Stimulated activated CD4-positive, alpha-beta T cell treated with anti-CD3 and anti-CD28 coated beads, Interleukin-4, amount 100 ng/mL, for 1 hour (primary cell): ENCODE measurements at places on chromosomes 5 and 9.

DNA sequence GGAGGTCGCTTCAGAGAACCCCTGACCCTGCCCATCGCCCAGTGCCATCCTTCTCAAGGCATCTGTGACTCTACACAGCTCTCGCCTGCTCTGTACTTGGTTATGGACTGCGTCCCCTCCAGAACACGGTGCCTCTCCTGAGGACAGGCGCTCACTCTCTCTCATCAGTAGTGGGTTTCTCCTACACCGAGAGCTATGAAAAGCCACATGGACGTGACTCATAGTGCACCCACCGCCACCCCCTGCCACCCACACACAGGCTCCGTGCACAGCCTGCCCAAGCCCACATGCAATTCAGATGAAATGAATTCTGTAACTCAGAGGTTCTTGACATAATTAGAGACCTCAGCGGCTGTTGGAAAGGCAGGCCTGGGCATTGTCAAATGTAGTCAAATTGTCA, 13.9 kb downstream of the GTF3C5 start:
- no peak for DNase-seq

GRCh38 chr5:150457121-150457520, 7.6 kb upstream of the RPS14 start:
- no peak for DNase-seq

DNA sequence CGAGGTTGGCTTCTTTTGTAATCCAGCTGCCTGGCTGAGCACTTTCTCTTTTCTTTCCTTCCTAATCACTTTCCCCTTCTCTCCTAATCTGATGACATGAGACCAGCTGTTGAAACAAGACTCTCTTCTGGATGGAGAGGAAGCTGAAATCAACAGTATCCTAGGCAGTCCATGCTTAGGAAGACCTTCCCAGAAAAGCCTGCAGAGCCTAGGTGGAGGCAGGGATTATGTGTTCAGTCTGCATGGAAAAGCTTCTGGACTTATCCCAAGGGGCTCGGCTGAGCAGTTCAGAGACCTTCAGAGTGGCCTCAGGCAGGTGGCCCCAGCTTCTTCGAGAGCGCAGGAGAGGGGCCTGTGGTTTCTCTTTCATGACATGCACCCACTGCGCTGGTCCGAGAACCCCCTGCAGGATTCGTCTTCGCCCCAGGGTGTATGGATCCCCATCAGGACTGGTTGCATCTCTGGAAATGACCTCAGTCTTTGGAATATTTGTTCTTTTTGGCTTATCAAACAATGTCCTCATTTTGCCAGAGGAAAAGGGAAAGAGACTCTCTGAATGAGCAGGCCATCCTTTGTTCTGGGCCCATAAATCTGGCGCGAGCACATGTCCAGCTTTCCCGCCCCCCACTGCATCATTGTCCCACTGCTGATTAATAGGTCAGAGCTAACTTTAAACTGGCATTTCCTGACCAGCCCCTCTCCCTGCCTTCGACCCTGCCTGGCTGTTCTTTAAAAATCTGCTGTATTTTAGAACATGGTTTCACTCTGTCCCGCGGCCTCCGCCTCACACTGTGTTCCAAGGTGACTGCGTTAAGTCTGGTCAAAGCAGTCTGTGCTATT, 177.9 kb upstream of the KLF4 start:
- no peak for DNase-seq

DNA sequence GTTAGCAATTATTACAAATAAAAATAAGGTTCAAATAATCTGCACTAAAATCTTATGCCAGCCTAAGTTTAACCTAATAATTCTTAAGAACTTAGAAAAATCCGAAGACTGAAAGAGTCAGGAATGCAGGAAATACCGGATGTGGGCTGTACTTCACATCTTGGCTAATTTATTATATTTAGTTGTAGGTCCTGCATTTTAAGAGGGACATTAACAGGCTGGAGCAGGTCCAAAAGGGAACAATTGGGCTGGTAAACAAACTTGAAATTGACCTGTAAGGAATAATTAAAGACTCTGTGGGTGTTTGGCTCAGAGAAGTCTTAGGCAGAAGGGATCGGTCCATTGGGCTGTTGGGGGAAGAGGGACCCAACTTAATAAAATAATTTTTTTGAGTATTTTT, 18.4 kb downstream of the GLRA1 start:
- DNase-seq = no peak

DNA sequence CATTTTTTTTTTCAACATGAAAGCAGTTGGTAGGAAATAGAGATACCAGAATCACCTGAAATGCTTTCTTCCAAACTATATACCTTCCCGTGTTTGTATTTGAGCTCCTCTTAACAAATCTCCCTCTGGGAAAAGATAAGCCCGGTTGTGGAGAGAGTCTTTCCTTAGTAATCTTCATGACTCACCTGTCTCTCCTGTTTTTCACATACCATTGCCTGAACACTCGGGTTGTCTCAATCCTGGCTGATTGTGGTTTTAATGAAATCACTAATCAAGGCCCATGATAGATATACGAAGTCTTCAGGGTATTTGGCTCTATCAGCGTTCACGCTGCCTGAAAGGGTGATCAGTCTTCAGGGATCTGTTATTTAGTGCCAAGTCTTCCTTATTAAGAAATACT, 136.7 kb downstream of the MAN2A1 start:
- DNase-seq = no peak

GRCh38 chr5:90871391-90871991, 312.9 kb downstream of the ADGRV1 start:
- no peak for DNase-seq

GRCh38 chr5:169803077-169803981, 166.3 kb downstream of the DOCK2 start:
- DNase-seq = no peak

DNA sequence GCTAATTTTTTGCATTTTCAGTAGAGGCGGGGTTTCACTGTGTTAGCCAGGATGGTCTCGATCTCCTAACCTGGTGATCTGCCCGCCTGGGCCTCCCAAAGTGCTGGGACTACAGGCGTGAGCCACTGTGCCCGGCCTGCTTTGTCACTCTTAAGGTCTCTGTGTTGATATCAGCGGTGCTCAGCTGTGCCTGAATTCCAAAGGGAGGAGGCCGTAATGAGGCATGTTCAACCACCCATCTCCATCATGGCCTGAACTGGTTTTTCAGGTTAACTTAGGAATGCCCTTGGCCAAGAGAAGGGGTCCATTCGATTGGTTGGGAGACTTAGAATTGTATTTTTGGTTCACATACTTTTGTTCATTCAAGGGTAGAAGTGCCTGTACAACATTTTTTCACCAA, 22.0 kb downstream of the HSD17B3 start:
- DNase-seq = no peak

- DNase-seq = no peak
These were observed 38.0 kb downstream of the CREBRF start for GRCh38 chr5:173094012-173094661.

DNA sequence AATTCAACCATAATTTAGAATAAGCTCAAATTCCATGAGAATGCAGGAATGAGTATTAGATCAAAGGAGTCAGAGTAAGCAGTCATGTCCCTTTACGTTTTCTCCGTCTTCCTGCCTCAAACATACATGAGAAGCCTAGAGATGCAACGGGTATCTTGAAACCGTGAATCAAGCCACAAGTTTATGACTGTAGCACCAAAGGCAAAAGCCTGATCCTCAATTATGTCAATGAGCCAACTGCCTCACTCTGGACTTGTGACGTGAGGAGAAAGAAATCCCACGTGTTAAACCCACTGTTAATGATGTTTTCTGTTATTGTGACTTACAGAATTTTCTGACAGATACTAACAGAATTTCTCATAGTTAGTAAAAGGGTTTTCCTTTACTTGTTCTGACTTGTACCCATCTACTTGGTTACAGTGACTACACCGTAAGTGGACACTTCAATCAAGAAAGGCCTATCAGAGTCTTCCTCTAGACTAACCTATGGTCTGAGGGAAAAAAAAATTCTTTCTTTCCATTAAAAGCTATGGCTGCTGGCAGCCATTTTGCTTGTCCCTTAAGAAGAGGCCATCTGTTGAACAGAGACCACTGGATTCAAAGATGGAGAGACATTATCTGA, 35.3 kb upstream of the HK3 start:
- DNase-seq = no peak

DNA sequence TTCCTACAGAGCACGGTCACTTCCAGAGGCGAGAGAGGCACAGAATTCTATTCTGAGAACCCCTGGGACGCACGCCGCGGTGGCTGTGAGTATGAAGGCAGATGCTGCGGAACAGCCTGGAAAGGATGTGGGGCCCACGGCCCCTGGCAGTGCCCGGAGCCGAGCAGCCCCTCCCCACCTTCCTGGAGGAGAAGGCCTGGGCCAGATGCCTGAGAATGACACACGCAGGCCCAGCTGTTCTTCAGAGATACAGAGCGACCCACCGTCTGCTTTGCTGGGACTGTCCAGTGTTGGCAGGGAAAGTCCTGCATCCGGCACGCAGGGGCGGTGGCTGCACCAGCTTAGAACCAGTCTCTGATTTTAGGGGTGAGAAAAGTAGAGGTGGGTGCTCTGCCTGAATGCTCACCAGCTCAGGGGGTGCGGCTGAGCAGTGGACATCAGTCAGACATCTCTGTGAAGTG, 116.7 kb upstream of the LPCAT1 start:
- no peak for DNase-seq

DNA sequence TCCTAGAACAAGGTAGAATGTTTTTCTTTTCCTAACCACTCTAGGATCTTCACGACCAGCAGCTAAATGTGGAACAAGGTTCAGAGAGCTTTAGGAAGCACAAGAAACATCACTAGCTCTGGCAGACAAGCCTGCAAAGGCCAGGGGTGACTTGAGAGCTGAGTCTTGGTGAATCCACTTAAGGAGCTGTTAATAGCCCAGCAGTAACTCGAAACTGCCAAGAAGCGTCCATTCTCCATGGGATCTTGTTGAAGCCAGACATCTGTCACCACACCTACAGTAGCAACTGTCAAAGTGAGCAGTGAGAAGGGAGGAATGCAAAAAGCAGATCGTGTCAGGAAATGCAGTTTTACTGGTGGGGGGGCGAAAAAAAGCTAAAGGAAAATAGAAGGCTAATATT, 87.2 kb downstream of the ATPSCKMT start:
- DNase-seq = no peak

DNA sequence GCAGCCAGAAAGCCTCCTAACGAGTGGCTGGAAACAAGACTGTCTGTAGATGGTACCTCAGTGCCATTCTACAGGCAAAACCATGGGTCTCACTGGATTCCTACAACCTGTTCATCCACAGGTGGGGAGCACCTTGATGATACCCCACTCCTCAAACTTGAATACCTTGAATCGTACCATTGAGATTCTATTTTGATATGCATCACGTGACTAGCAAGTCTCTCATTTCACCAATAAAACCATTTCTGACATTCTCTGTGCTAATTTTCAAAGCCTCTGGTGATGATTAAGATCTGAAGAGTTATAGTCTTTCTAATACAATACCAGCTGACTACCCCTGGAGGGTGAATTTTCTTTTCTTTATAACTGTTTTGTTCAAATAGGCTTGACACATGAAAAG, 188.9 kb downstream of the ADAMTS12 start:
- no peak for DNase-seq

DNA sequence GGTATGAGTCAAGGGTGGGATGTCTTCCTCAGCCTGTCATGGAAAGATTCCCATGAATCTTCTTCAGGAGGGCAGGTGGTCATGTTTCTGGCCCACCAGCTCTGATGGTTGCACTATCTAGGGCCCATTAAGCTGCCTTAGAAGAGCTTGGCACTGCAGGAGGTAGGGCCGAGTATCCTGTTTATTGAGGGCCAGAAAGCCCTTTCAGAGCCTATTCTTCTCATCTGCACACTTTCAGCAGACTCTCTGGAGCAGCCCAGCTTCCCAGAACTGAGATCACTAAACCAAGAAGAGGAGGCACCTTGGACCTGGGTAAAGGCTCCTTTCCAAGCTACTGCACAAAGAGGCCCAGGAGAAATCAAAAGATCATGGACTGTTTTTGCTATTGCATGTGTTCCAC, 146.5 kb downstream of the MTX3 start:
- no peak for DNase-seq

- DNase-seq = no peak
These were observed 55.4 kb downstream of the FXN start for GRCh38 chr9:69090946-69091345.

DNA sequence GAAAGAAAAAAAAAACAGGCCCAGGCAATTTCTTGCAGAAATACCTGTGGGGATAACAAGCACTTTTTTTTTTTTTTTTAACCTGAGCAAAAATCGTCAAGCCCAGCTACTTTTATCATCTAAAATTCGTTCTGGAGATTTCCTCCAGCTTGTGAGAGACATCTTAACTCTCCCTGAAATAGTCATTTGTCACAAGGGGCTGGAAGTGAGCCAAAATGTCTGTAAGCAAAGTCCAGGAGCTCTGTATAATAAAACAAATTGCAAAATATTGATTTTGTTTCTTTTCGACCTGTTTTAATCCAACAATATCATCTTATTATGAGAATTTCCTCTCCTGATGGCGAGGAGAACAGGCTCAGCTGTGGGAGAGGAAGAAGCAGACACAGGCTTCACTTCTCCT, 168.4 kb downstream of the TTLL11 start:
- no peak for DNase-seq

DNA sequence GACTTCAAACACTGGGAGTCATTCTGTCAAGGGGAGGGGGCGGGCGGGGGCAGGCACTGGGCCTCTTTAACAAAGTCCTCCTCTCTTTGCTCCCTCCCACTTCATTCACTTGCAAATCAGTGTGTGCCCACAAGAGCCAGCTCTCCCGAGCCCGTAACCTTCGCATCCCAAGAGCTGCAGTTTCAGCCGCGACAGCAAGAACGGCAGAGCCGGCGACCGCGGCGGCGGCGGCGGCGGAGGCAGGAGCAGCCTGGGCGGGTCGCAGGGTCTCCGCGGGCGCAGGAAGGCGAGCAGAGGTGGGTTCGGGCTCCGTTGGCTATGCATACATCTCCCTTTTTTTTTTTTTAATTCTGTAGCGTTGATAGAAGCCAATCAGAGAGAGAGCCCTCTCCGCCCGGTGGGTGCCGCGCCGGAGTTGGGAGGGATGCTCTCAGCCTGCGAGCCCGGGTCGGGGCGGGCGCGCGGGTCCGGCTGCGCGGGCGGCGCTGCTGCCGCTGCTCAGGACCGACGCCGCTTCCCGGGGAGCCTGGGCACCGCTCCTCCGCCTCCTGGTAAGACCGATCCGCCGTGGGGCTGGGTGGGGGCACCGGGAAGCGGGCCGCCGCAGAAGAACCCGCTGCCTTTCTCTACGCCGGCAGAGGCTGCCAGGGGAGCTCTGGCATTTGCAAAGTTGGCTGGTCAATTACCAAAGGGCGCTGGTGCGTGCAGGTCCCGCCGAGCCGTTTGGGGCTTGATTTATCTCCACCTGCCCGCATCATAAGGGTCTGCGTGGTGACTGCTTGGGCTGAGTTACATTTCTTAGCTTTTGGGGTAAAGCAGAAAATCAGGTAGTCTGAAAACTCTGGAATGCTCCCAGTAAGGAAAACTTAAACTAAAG, at the start of gene CDH6:
TSS of gene CDH6 (plus strand) at position 96 of the 877 bp plus-strand sequence. CDS start 73,788 bp downstream, outside the sequence.
- DNase-seq = peak; percentile 1

- no peak for DNase-seq
These were observed 48.7 kb downstream of the RUSC2 start for GRCh38 chr9:35538361-35539234.

GRCh38 chr5:66553916-66554575, 42.1 kb upstream of the MAST4 start:
- DNase-seq = peak; percentile 2

- no peak for DNase-seq
These were observed 565.6 kb downstream of the PRR16 start for GRCh38 chr5:121029536-121030245.

- no peak for DNase-seq
These were observed 35.6 kb downstream of the GPBP1 start for GRCh38 chr5:57209316-57210040.
